ENCODE measurements at places on chromosomes 5 and 9.

DNA sequence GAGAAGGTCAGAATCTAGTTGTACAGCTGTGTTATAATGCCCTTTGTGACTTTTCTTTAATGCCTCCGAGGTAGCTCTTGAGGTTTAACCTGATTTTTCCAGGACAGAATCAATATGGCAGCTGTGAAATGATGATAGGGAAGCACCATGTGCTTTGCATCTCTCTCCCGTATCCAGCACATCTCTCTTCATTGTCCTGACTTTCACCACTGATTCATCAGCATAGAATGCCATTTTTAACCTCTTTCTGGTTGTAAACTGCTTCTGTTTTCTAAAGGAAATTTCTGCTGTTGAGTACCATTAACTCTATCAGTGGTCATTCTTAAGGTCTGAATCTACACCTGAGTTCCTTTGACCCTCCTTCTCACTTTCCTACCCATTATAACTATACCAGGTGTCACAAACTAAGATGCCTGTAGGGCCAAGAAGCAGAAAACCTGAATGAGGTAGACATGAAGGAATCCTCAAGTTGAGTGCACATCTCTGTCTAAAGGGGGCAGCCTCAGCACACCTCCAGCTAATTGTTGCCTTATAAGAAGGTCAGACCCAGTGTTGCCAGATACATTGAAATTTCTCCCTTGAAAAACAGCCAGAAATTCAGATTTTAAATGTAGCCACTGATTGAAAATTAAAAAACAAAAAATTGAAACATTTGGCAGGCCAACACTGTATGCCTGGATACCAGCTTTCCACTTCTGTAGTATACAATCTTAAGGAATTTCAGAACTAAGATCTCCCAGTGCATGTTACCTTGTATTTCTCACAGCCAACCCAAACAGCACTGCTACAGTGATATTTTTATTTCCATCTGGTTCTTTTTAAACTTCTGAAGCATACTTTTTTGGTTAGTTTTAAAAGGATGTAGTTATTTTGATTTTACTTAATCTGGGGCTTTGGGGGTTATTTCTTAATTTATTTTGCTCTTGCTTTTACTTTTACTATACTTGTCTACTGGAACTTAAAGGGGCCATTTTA is 35.8 kb upstream of the TLX3 start:
- no peak overlapping the region for H3K4me3 ChIP-seq
- no peaks in the 10 kb centered on the region for H3K36me3 ChIP-seq
- no peaks in the 10 kb centered on the region for H3K27me3 ChIP-seq
- H3K4me1 ChIP-seq = no peaks in the 10 kb centered on the region

GRCh38 chr5:77077829-77078176 is 9.3 kb downstream of the ZBED3 start:
- no peak overlapping the region for H3K4me3 ChIP-seq
- no peak for DNase-seq
- H3K27ac ChIP-seq = no peak overlapping the region
- H3K36me3 ChIP-seq = no peaks in the 10 kb centered on the region
- H3K27me3 ChIP-seq = no peaks in the 10 kb centered on the region

DNA sequence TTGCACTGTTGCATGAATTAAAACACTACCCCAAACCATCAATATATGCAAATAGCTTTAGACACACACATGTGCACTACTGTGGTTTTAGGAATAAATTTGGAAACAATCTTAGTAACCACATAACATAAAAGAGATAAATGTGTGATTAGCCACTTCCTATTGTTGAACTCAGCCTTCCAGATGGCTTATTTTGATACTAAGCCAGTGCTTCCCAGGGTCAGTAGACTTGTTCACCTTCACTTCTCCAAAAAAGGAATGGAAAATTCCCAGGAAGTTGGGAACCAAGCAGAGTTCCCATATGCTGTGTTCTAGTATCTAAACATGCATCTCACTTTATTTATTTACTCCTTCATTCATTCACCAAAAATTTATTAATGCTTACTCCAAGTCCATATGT is 47.8 kb downstream of the SVEP1 start:
- DNase-seq = no peak
- H3K27ac ChIP-seq = no peak overlapping the region
- H3K27me3 ChIP-seq = no peaks in the 10 kb centered on the region
- peaks cover 5% of the 10 kb centered on the region for H3K4me1 ChIP-seq
- H3K4me3 ChIP-seq = no peak overlapping the region

GRCh38 chr5:129771058-129771838 is 23.4 kb downstream of the MINAR2 start:
- H3K4me1 ChIP-seq = no peaks in the 10 kb centered on the region
- no peaks in the 10 kb centered on the region for H3K36me3 ChIP-seq
- DNase-seq = peak; percentile 64
- no peaks in the 10 kb centered on the region for H3K27me3 ChIP-seq

DNA sequence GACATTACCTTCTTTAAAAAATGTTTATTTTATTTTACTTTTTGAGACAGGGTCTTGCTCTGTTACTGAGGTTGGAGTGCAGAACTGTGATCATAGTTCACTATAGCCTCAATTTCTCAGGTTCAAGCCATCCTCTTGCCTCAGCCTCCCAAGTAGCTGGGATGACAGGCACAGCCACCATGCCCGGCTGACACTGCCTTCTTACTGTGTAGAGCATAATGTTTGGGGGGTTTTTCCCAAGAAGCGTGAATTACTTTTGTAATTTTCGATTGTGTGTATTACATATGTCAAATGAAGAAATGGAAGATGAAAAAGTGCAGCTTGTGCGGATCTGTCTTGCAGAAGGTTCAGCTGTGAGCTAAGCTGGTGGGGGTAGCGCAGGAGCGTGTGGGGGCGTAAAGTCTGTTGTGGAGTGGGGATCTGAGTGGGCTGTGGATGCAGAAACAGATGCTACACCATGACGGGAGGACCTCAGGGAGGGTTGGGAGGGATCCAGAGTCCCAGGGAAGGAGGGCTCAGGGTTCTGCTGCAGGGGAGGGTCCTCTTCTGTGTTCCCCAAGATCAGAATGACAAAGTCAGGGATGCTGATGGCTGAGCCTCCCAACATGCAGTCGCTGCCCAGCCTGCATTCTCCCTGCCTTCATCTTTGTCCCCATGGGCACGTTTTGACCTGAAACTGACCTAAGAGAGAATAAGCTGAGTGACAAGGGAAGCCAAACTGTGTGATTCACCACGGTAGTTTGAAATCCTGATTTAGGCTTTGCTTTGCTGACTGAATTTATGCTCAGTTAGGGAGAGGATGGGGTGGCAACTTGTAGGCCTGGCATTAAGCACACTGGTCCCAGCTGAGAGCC is 6.8 kb upstream of the ANKRD33B start:
- no peaks in the 10 kb centered on the region for H3K27me3 ChIP-seq
- DNase-seq = peak; percentile 74
- no peak overlapping the region for H3K4me3 ChIP-seq
- H3K27ac ChIP-seq = peak overlapping the region; percentile 90
- peaks cover 58% of the 10 kb centered on the region for H3K4me1 ChIP-seq

DNA sequence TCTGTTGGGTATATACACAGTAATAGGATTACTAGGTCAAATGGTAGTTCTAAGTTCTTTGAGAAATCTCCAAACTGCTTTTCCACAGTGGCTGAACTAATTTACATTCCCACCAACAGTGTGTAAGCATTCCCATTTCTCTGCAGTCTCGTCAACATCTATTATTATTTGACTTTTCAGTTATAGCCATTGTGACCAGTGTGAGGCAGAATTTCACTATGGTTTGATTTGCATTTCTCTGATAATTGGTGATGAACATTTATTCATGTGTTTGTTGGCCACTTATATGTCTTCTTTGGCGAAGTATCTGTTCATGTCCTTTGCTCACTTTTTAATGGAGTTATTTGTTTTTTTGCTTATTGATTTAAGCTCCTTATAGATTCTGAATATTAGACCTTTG is 596.2 kb upstream of the DAB2 start:
- DNase-seq = peak; percentile 30
- no peaks in the 10 kb centered on the region for H3K36me3 ChIP-seq
- no peak overlapping the region for H3K27ac ChIP-seq
- H3K27me3 ChIP-seq = no peaks in the 10 kb centered on the region

All from PC-3 (cell line).